ENCODE measurements at places on chromosomes 5 and 9.

DNA sequence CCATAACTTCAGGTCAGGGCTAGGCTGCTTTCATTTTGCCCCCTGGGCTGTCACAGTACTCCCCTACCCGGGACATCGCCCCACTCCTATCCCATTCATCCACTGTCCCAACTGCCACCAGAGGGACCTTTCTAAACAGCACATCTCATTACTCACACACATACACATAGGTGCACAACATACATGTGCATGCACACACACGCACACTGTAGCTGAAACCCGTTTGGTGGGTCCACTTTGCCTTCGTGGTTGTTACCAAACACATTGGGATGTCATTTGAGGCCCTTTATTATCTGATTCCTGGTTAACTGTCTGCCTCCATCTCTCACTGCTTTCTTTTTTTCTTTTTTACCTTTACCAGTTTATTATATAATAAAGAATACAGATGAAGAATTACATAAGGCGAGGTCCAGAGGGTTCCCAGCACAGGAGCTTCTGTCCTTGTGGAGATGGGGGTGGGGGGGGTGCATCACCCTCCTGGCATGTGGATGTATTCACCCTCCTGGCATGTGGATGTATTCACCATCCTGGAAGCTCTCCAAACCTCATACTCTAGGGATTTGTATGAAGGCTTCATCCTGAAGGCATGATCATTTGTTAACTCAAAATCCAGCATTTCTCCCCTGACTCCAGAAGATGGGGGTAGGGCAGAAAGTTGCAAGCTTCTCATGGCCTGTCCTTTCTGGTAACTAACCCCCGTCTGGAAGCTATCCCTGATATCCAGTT is 186.0 kb downstream of the GOLPH3 start:
- no peak for DNase-seq

- DNase-seq = no peak
These were observed 15.3 kb downstream of the ALDH1A1 start for GRCh38 chr9:72937545-72937944.

GRCh38 chr9:122951056-122951455 is 10.2 kb downstream of the RABGAP1 start:
- no peak for DNase-seq

DNA sequence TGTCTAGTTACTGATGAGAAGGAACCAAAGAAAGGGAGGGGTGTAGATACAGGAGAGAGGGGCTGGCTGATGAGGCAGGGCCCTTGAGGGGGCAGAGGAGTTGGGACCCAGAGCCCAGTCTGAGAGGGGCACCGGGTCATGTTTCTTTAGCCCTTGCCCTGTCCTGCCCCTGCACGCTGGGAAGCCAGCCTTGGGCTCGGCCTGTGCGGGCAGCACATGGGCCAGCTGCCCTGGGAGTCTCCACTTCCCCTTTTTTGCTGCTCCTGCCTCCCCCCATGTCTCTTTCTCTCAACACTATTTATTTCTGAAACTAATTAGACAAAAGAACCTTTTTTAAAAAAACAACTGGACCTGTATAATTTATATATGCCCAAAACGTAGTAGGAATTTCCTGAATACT is 20.5 kb downstream of the MVB12B start:
- no peak for DNase-seq

GRCh38 chr5:138945421-138946240 is 70.5 kb upstream of the LRRTM2 start:
- peak; percentile 80 for DNase-seq

- peak; percentile 50 for DNase-seq
These were observed 46.6 kb upstream of the GNPDA1 start for GRCh38 chr5:142059304-142059940.

DNA sequence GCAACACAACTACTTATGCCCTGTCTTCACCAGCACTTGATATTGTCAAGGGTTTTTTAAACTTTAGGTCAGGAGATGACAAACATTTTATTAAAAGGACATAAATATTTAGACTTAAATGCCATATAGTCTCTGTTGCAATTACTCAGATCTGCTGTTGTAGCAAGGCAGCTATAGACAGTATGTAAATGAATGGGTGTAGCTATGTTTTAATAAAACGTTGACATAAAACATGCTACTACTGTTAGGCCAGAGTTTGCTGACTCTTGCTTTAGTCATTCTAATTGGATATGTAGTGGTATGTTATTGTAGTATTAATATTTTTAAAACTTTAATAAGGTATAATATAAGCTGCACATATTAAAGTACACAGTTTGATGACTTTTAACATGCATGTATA is 27.7 kb downstream of the ZNF131 start:
- no peak for DNase-seq

DNA sequence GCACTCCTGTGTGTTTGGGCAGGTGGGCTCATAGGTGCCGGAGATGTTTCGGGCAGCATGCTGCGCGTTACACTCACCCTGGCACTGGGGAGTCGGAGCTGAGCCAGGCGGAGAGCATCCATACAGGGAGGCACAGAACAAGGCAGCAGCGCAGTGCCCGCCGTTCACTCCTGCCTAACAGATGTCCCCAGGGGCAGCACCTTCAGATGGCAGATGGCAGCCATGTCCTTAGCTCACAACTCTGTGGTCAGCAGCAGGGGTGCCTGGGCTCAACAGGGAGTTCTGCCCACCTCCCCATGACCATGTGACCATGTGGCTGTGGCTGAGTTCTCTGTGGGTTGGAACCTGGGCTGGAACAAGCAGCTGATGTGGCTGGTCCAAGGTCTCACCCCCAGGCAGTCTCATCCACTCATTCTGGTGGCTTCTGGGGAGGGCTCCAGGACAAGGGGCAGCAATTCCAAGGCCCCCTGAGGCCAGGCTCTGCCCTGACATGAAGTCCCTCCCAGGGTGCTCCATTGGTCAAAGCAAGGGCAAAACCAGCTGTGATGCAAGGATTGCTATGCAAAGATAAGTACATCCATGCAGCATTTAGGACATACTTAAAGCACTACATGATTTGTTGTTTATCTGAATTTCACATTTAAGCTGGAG is 64.2 kb downstream of the MRPL36 start:
- DNase-seq = no peak

DNA sequence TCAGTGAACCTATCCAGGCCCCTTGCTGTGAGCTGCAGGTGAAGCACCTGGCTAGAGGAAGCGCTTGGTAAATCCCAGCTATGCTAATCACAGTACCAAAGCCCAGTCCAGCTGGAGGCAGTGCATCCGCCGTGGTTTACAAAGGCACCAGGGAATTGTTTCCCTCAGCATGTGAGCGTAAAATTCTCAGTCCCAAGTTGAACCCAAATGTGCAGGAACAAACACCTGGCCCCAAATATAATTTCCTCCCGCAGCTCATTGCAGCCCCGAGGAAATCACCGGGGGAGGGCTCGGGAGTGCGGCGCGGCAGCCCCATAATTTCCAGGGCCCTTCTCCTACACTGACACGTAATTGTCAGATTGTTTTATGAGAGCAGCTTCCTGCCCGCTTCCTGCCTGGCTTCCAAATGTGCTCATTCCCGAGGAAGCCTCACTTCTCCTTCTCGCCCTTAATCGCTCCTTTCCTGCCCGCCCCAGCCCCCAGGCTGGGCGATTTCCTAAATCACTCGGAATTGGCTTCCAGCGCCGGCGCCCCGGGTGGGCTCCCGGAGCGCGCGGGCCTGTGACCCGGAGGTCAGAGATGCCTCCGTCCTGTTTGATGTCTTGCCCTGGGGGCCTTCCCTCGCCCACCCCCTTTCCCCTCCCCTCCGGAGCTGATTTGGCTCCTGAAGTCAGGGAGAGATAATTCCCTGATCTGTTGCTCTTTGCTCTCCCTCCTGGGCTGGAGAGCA is 134.4 kb downstream of the FGF1 start:
- DNase-seq = peak; percentile 79

- no peak for DNase-seq
These were observed 21.9 kb upstream of the PDCD1LG2 start for GRCh38 chr9:5488221-5489008.

DNA sequence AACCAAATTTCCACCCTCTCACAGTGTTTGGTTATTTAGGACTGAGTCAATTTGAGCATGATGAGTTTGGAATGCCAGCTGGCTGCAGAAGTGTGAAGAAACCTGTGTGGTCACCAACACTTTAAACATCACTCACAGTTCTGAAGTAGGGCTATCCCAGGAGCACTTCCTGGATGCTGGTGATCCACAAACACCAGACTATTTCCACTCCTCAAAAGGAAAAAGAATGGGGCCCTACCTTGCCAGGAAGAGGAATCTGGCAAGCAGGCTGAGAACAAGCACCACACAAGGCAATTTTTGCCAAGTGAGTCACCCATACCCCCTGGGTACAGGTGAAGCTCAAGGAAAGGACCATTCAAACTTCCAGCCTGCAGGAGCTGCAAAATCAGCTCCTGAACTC is 294.2 kb upstream of the PTGER4 start:
- DNase-seq = no peak

- DNase-seq = peak; percentile 96
These were observed 150.6 kb downstream of the ERCC6L2 start for GRCh38 chr9:96025995-96026602.

DNA sequence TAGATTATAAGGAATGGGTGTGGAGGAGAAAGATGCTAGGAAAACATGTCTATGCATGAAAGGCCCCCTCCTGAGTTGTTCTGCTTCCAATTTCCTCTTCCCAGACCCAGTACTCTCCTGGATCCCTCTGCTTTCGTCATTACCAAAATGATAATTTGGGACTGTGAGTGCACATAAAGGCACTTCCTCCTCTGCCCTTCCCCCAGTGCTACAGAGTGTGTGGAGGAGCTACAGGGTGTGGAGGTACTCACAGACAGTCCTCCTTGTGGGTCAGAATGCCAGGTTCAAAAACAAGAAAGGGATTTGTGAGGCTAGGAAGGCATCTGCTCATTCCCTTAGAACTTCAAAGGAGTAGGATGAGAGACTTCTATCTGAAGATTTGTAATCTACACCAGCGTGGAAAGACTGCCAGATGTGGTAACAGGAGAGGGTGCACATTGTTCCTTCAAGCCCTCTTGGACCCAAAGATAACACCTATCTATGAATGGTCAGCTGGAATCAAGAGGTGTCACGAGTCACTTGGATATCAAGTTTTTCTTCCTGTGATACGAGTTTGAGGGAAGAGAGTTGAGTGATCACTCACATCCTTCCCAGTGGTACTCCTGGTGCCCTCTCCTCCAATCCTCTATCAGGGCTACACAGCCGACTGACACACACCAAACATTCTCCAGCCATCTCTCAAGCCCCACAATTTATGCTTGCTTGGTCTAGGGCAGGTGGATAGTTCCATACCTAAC is 201.1 kb downstream of the EPB41L4A start:
- no peak for DNase-seq
